Posterior cingulate gyrus (tissue), 11 donors: ENCODE measurements at places on chromosomes 1 and 21.

GRCh38 chr1:10823000-10823401 lies 26.6 kb upstream of the CASZ1 start:
- no peak for DNase-seq

- DNase-seq = peak; percentile 60
Observed at GRCh38 chr1:3673381-3674099, 21.2 kb downstream of the TP73 start.

DNA sequence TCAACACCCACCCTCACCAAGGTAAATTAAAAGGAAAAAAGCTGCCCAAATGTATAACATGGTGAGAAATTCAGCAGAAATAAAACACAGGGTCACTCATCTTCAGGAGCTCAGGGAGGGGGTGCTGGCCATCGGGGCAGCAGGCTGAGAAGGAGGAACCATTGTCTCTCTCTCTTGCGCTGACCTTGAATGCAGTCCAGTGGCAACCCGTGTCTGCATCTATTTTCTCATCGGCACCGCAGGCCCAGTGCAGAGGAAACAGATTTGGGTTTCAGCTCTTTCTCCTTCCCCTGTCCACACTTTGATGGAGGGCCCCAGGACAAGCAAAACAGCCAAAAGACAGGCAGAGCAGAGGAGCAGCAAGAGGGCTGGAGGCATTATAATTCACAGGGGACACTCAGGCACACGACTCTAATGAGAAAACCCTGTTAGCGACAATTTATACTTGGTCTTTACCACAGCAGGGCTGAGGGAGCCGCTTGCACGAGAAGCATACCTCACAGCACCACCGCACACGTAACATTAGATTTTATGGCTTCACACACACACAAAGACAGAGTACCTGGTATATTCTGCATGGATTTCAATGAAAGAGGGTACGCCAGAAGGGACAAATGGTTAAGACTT lies 18.6 kb downstream of the MKNK1 start:
- peak; percentile 83 for DNase-seq

DNA sequence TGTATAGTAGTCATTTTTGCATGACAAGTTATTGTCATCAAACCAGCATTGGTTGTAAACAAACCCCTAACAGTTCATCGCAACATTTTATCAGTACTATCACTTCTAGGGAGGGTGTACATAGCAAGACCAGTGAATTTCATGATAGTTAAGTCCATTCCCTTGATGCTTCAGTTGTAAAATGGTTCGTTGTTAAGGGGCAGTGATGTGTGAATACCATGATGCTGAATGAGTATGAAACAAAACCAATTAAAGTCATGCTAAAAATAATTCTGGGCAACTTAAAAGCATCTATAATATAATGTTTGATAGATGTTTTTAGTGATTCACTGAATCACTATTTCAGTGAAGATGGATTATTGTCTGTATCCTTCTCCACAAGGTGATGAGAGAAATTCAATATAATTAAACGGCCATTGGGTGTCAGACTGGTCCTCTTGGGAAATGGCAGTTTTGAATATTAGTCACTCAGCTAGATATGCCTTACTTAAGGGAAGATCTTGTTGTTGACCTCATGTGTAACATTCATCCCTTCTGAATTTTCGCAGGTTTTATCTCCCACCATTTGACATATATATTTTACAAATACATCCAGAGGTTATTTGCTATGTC lies 742.2 kb upstream of the TMPRSS15 start:
- DNase-seq = no peak

GRCh38 chr1:116309090-116309870 lies 63.8 kb upstream of the ATP1A1 start:
- no peak for DNase-seq

- no peak for DNase-seq
Observed at GRCh38 chr1:183871142-183871541, 66.2 kb downstream of the RGL1 start.

GRCh38 chr1:154664331-154665002 lies 56.5 kb upstream of the ADAR start:
- DNase-seq = no peak

GRCh38 chr21:41425954-41426675 lies at the start of gene MX1:
Gene MX1, plus strand, starts transcription at chr21:41426239. Its CDS starts 5,832 bp downstream, at chr21:41432071.
- DNase-seq = peak; percentile 43

DNA sequence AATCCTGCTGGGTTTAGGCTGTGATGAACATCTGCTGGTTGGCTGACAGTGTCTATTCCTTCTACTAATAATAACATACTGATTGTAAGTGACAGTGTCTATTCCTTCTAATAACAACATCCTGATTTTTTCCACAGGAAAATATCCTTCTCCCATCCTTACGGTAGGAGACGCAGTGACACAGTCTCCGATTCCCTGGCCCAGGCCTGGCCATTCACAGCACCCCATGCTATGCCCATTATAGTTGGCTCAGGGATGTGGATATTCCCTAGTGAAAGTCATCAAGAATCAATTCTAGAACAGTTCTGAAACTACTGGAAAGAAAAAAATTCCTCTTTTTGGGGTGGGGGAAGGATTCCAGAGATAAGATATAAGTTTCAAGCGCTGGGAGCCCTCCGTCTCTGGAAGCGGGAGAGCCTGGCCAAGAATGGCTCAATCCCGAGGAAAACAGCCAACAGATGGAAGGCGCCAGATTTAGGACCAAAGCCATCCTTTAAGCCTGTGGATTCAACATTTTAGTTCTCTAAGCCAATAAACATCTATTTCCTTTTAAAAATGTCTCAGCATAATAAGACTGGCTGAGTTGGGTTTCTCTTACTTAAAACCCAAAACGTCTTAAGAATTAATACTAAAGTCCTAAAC lies 88.6 kb downstream of the GPATCH2 start:
- DNase-seq = no peak

- DNase-seq = peak; percentile 67
Observed at GRCh38 chr1:6014130-6014999, 22.1 kb upstream of the NPHP4 start.

DNA sequence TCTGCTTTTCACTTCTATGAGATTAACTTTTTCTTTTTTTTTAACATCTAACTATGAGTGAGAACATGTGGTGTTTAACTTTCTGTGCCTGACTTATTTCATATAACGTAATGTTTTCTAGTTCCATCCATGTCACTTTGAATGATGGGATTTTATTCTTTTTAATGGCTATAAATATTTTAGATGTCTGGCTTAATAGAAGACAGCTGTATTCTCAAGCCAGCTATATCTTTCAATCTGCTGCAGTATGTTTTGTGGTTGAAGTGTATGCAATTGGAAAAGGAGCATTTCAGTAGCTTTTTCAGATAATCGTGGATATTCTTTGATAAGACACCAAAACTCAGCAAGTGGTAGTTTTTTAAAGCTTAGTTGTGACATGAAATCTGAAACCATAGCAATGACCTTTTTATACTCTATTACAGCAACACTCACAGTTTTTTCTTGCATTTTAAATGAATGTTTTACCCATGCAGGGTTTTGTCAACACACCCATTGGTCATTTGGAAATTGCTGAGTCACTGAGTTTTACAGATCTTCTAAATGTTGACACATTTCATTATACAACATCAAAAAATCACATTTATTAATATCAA lies 5.7 kb upstream of the SVBP start:
- no peak for DNase-seq

DNA sequence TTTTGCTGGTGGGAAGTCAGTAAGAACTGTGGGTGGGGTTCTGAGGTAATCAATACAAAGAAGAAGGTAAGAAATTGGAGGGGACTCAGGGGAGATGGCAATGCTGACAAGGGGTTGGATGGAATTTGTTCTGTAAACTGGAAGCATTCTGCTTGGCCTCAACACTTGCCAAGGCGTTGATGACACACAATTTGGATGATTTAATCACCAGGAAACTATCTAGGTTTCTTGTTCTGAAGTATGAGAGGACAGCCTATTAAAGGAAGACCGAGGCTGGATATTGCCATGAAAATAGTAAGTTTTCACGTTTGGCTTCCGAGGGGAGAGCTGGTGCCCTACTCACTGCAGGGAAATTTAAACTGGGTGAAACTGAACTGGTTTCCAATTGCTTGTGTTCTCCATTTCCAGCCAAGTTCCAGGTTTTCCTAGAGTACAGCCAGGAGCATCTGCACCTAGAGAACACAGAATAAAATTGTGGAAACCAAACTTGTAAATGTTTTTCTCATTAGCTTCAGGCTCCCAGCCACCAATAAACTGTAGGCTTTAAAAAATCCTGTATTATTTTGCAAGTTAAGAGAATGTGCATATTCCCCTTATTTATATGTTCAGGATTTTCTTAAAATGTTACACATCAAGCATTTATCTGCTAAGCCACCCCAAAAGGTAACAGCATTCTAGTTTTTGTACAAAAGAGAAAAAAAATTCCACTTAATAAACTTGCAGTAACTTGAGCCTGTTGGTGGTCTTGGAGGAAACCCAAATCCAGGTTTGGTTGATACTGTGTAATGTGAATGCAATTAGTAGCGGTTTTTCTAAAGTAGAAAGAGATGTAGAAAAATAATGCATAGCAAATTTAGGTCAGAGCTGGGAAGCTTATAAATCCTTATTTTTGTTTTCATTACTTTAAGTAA lies 53.8 kb downstream of the ROR1 start:
- no peak for DNase-seq

GRCh38 chr1:213399695-213400094 lies 348.7 kb downstream of the RPS6KC1 start:
- DNase-seq = no peak

DNA sequence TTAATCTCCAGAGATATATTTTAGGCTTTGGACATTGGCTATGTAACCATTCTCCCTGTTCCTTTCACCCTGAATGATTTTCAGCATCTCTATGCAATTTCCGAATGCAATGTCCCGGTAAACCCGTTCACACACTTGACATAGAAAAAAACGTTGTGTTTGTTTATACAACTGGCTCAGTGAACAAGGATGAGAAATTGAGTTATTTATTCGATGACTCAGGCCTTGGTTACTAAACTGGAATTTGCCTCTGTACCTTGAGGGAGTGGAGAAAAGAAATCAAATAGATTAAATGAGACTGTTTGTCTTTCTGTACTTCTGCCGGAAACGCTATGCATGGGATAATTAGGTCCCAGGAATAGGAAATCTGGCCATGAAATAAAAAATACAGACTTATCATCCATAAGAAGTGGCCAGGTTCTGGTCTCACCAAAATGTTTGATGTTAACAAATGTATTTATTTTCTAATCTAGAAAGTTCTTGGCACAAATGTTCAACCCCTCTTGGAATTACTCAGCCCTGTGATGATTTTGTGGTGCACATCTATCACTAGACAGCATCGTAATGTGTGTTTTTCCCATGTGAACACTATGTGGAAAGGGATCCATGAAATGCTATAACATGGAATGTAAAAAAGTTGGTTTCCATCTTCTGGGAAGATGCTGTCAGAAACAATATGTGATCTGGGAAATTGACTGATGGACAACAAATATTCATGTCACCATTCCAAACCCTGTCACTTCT lies 253.9 kb downstream of the DUSP10 start:
- no peak for DNase-seq

- DNase-seq = no peak
Observed at GRCh38 chr1:199809311-199809710, 218.2 kb upstream of the NR5A2 start.

- peak; percentile 82 for DNase-seq
Observed at GRCh38 chr1:209585672-209586071, 2.2 kb downstream of the CAMK1G start.

DNA sequence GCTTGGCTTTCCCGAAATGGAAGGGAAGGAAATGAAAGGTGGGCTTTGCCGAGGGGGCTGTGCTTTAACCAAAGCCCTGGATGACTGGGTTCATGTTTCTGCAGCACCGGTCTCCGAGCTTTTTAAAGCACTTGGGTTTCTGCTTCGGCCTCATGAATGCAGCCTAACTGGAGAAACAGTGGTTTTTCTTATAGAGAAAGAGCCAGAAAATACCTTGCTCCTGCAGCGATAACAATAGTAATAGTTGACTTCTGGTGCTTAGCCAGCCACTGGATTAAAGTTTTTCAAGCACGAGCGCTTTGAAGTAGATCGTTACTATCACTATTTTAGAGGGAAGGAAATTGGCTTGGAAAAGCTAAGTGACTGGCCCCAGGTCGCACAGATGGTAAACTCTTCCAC lies 500 bp upstream of the DOCK7 start:
- DNase-seq = no peak

GRCh38 chr1:224497714-224498573 lies 63.3 kb upstream of the WDR26 start:
- DNase-seq = no peak

GRCh38 chr21:33884376-33885171 lies 31.0 kb downstream of the ATP5PO start:
- no peak for DNase-seq

GRCh38 chr1:14238472-14239307 lies 359.8 kb upstream of the KAZN start:
- DNase-seq = no peak

GRCh38 chr1:8197493-8198282 lies 120.2 kb upstream of the SLC45A1 start:
- DNase-seq = peak; percentile 84

- peak; percentile 54 for DNase-seq
Observed at GRCh38 chr1:7174561-7174960, 389.3 kb downstream of the CAMTA1 start.

DNA sequence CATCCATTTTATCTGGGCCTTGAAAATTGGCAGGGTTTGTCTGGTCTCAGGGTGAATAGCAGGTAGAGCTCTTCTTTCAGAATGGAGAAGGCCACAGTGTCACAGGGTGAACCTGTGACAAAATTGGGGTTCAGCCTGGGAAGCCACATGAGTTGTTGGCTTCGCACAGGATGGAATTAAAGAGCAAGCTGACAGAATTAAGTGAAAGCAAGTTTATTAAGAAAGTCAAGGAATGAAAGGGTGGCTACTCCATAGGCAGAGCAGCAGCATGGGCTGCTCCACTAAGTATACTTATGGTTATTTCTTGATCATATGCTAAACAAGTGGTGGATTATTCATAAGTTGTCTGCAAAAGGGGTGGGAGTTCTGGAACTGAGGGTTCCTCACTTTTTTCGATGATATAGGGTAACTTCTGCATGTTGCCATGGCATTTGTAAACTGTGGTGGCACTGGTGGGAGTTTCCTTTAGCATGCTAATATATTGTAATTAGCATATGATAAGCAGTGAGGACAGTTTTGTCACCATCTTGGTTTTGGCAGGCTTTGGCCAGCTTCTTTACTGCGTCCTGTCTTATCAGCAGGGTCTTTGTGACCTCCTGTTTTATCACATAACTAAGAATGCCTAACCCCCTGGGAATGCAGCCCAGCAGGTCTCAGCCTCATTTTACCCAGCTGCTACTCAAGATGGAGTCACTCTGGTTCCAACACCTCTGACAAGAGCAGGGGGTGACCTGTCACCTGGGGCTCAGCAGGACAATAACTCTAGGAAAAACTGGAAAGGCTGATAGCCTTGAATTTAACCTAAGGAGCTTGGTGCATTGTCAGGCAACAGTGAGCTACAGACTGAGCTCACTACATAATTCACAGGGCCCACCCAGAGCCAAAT lies 5.1 kb downstream of the IFNAR2 start:
- DNase-seq = no peak

GRCh38 chr1:32180186-32181060 lies 948 bp downstream of the TXLNA start:
- DNase-seq = no peak

GRCh38 chr1:159743651-159744410 lies 29.4 kb upstream of the CRP start:
- DNase-seq = no peak
